ENCODE measurements at places on chromosomes 13 and 19.

DNA sequence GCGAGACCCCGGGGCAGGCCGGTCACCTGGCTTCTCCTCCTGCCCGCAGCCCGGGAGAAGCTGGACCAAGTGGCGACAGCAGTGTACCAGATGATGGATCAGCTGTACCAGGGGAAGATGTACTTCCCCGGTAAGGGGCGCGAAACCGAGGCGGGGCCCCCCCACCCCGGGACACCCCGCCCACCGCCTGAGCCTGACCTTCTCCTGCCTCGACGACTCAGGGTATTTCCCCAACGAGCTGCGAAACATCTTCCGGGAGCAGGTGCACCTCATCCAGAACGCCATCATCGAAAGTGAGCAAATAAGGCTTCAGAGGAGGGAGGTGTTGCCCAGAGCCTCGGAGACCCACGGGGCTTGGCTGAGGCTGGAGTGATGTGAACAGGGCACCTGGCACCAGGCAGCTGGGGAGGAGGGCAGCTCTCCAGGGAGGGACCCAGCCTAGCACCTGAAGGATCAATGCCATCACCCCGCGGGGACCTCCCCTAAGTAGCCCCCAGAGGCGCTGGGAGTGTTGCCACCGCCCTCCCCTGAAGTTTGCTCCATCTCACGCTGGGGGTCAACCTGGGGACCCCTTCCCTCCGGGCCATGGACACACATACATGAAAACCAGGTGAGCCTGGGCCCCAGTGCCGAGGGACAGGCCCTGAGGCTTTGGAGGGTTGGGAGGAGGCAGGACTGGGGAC is 629 bp downstream of the IZUMO4 start:
- DNase-seq: no peak

DNA sequence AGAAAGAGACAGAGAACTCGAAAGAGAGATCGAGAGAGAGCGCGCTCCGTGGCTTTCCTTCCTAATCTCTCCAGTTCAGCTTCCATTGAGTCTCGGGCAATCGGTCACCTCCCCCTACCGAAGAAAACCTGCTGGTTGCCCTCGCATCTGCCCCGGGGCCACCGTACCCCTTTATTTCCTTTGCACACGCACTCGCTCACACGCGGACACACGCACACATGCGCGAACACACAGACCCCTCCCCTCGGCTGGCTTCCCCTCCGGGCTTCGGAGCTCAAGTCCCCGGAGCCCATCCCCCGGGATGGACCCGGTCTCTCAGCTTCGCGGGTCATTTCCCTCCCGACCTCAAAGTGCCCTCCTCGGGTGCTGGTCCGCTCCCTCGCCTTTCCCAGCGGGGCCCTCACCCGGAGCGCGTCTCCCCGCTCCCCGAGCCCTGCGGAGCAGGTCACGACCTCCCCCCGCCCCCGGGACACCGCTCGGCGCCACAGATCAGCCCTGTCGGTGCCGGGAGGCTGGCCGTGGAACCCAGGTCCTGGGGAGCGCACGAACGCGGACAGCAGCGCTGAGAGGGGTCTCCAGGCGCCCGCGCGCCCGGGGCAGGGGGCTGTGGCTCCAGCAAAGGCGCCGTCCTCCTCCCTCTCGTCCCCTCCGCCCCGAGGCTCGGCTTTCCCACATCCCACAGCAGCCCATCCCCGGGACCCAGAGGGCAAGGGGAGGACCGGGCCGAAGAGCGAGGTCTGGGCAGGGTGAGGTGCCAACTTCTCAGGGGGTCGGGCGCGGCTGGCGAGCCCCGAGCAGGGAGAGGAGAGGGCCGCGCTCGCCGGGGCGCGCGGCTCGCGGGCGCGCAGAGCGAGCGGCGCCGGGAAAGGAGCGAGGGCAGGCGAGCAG is 1.8 kb downstream of the DACH1 start:
- peak; percentile 73 for DNase-seq

- no peak for DNase-seq
Measured at GRCh38 chr13:90402613-90403012, 944.9 kb upstream of the MIR17HG start.

- no peak for DNase-seq
Measured at GRCh38 chr19:48405010-48405659, 11.7 kb downstream of the GRIN2D start.

DNA sequence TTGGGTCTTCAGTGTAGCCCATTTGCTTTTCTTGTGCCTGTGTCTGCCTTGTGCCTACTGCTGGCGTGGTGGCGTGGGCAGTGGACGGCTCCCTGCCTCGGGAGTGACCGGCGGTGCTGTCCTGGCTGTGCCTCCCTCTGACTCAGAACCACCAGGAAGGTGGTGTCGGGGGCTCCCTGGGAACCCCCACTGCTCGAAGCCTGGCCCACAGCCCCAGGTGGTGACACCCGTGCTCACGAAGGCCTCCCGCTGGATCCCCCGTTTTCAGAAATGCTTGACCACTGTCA is 5.1 kb upstream of the AMH start:
- DNase-seq: no peak

GRCh38 chr19:43726736-43727592 is 11.1 kb downstream of the IRGC start:
- DNase-seq: no peak

GRCh38 chr13:27952876-27953675 is 16.0 kb downstream of the CDX2 start:
- DNase-seq: no peak

GRCh38 chr19:48817585-48818124 is 6.8 kb upstream of the BCAT2 start:
- DNase-seq: no peak

- DNase-seq: no peak
Measured at GRCh38 chr13:20848944-20849343, 53.6 kb downstream of the XPO4 start.

- DNase-seq: no peak
Measured at GRCh38 chr13:78777976-78778375, 119.0 kb upstream of the OBI1 start.

- DNase-seq: peak; percentile 73
Measured at GRCh38 chr19:21482863-21483276, 22.5 kb upstream of the ZNF429 start.

DNA sequence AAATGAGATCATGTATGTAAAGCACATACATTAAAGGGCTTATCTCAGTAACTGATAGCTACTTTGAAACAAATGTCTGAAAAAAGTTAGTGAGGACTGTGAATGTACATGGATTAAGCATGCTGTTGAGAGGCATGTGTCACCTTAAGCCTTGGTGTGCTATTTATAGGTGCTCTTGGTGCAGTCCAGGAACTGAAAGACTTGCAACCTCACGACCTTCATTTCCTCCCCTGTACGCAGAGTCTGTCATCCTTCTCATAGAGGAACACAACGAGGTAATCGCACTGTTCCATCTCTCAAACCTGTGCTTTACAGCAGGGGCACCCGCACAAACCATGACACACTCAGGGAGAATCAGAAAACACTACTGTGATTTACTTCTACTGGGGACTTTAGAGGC is 65.6 kb downstream of the UFM1 start:
- no peak for DNase-seq

GRCh38 chr13:95620825-95621498 is 23.5 kb downstream of the DZIP1 start:
- DNase-seq: no peak

DNA sequence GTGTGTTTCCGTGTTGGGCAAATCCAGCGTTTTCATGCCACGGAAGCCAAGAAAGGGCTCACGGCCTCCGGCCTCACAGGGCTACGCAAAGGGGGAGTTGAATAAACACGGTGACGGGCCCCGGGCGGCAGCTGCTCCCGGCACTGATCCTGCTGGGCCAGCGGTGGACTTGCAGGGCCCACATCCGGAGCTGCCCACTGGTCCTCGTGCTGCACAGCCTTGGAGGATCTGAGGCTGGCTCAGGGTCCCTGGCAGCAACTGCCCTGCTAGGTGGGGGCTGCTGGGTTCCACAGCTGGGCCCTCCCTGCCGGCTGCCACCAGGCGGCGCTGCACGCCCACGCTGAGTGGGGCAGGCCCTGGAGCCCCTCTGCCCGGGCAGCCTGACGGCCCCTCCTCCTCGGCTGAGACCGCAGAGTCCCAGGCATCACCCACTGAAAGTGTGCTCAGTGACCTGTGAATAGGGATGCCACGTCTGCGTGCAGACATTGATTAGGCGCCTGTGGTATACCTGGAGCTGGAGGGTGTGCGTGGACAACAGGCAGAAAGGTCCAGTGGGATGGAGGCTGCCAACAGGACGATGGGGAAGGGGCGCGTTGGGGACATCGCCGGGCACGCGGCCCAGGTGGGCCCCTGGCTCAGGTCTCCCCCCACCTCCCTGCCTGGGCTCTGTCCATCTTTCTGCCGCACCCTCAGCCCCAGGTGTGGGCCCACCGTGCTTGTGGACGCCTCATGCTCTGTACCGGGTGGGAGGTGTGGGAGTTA is 5.3 kb upstream of the HCN2 start:
- DNase-seq: peak; percentile 83

GRCh38 chr19:1850809-1851653 is 2.7 kb upstream of the REXO1 start:
- DNase-seq: peak; percentile 59

- no peak for DNase-seq
Measured at GRCh38 chr13:63910511-63910910, 2494.9 kb upstream of the PCDH20 start.

- no peak for DNase-seq
Measured at GRCh38 chr19:7263521-7263920, 30.7 kb downstream of the INSR start.

GRCh38 chr19:14408491-14409145 is 10.5 kb downstream of the DDX39A start:
- DNase-seq: no peak

DNA sequence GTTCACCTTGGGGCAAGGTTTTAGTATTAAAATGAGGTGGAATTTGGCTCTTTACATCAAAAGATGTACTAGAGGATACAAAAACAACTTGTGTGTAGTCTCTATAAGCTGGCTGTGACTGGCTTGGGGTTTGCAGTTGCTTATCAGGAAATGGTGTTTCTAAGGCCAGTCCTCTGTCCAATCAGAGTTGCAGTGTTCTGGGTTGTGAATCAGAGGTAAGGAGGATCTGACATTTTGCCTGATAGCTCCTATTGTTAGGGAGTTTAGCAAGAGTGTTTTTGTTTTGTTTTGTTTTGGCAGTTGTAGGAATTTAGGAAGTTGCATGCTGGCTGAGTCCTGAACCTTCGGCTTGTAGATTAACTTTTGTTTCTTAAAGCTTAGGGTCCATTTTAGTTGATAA is 20.1 kb upstream of the ESD start:
- DNase-seq: no peak

GRCh38 chr13:105904034-105904742 is 631.3 kb downstream of the EFNB2 start:
- DNase-seq: no peak

GRCh38 chr13:50527188-50527587 is 316.3 kb downstream of the DLEU7 start:
- no peak for DNase-seq

DNA sequence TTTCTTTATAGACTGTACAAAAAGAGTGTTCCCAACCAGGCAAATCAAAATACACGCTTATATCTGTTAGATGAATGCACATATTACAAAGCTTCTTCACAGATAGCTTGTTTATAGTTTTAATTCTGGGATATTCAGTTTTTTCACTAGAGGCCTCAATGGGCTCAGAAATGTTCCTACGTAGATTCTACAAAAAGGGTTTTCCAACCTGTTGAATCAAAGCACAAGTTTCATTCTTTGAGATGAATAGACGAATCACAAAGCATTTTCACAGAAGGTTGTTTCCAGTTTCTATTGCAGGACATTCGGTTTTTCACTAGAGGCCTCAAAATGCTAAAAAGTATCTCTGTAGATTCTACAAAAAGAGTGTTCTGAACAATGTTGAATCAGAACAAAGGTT is 1490.3 kb downstream of the UQCRFS1 start:
- DNase-seq: no peak

DNA sequence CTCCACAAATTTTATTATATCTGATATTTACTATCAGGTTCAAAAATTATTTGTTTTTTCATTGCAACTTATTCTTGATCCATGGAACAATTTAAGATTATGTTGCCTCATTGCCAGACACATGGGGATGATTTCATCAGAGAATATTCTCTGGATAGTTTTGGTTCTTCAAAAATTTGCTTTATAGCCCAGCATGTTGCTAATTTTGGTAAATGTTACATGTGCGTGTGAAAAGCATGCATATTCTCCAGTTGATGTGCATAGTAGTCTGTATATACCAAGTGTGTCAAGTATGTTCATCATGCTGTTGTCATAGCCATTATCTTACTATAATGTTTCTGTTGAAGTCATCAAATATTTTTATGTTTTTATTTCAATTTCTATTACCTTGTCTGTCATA is 122.3 kb downstream of the RFC3 start:
- no peak for DNase-seq

GRCh38 chr13:42215578-42216421 is 56.2 kb upstream of the AKAP11 start:
- DNase-seq: no peak

GRCh38 chr13:33322543-33322809 is 36.9 kb upstream of the STARD13 start:
- peak; percentile 67 for DNase-seq

- DNase-seq: peak; percentile 69
Measured at GRCh38 chr13:113078902-113079780, 26.4 kb upstream of the F7 start.

DNA sequence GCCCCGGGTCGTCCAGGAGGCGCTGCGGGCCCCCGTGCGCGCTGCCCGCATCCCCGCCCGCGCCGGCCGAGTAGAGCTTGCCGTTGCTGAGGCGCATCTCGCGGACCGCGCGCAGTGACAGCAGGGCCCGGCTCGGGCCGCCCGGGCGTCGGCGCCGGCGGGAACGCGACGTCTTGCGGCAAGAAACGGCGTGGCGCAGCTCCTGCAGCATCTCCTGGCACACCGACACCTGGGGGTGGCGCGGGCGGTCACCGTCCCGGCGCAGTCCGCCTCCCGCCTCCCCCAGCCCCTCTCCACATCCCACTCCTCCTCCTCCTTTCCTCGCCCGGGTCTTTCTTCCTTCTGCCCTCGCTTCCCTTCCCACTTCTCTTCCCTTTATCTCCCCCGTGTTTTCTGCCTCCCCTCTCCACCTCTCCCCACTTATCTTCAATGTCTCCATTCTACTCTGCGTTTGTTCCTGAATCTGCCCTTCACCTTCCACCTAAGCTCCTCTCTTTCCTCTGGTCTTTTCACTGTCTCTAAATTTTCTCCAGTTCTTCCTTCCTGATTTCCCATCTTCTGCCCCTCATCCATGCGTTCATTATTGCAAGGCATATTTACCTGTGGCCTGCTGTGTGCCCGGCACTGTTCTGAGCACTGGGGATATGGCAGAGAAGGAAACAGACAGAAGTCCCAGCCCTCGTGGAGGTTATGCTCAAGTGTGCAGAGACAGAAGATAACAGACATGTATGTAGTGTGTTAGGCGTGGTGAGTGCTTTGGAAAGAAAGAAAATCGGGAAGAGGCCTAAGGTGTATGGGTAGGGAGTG is 5.2 kb upstream of the ATP1A3 start:
- DNase-seq: peak; percentile 26

DNA sequence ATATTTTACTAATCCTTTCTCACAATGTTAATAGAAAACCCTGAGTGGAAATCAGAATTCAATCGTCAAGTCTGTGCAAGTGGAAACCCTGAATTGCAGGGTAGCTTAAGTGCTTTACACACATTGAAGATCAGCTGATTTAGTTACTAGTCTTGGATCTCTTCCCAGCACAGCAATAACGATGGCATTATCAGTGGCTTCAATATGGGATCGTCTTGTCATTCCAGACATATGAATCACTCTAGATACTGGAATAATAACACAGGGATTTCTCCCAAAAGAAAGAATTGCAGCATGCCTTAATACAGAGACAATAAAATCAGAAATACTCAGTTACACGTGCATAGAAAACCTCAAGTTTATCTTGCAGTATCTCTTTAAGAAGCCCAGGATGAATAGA is 12.6 kb upstream of the METTL21C start:
- DNase-seq: no peak

GRCh38 chr13:40547591-40548315 is 118.7 kb downstream of the FOXO1 start:
- no peak for DNase-seq

- no peak for DNase-seq
Measured at GRCh38 chr13:43005460-43006236, 13.6 kb upstream of the EPSTI1 start.
